ENCODE measurements at places on chromosomes 3 and 15.

DNA sequence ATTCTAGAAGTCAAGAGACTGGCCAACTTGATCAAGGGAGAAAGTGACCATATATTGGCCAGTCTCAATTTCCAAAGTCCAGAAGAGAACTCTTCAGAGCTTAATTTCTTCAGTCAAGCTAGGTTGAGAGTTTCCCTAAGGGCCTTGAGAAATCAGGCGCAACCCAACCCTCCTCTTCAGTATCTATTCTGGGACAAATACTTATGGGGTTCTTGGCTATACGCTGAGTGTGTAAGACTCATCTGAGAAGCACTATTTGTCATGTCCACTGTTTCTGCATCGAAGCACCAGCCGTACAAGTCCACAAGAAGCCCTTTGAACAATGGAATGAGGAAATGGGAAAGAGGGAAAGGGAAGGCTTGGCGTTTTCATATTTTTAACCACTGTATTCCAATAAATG lies 379.5 kb downstream of the CTNNB1 start:
- DNase-seq = no peak

GRCh38 chr15:46710401-46710960 lies 1006.8 kb upstream of the SEMA6D start:
- no peak for DNase-seq

DNA sequence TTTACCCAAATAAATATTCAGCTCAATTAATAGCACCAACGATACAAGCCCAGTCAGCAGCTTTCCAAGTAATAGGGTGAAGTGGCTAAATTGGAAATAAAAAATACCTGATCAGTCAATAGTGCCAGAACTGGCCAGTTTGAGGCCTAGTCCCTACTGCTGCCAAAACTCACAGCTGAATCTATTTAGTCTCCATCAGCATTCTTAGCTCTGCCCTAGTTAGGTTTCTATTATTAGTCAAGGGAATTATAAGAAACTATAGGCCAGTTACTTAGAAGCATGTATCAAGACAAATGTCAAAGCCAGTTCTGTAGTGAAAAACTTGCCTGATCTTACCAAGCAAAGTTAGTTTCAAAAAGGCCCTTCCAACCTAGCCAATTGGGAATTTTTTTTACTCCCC lies 146.2 kb upstream of the ZBTB20 start:
- DNase-seq = no peak

DNA sequence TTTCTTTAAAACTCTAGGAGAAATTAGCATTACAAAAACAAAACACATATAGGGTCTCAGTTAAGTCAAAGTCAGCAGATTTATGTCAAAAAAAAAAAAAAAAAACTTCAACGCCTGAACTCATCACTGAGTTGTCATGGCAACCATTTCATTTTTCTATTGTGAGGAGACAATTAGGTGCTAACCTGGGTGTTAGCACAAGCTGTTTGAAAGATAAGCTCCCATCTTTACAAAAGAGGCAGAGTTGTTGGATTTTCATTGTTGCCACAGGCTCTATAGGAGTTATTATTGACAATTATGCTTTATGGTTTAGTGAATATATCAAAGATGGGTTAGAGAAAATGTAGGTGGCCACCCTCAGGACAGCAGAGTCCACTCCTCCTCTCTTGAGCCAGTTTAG lies 806.9 kb downstream of the GRM7 start:
- DNase-seq = no peak

GRCh38 chr3:50269977-50270413 lies 1.0 kb downstream of the SEMA3B start:
- no peak for DNase-seq

DNA sequence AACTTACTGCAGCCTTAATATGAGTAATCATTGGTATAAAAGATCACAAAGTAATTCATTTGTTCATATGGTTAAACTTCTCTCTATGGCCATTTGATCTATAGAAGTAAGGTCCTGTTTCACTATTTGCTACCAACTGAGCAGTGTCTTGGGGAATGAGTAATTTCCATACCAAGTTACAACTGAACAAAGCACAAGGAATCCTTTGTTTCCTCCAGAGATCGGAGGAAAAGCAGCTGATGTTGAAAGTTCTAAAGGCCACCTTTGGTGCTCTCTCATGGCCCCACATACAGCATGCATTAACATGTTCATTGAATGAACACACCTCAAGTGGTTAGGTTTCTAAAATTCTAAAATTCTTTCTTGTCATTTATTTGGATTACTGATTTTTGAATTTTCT lies 7.1 kb upstream of the CNTN3 start:
- DNase-seq = no peak

DNA sequence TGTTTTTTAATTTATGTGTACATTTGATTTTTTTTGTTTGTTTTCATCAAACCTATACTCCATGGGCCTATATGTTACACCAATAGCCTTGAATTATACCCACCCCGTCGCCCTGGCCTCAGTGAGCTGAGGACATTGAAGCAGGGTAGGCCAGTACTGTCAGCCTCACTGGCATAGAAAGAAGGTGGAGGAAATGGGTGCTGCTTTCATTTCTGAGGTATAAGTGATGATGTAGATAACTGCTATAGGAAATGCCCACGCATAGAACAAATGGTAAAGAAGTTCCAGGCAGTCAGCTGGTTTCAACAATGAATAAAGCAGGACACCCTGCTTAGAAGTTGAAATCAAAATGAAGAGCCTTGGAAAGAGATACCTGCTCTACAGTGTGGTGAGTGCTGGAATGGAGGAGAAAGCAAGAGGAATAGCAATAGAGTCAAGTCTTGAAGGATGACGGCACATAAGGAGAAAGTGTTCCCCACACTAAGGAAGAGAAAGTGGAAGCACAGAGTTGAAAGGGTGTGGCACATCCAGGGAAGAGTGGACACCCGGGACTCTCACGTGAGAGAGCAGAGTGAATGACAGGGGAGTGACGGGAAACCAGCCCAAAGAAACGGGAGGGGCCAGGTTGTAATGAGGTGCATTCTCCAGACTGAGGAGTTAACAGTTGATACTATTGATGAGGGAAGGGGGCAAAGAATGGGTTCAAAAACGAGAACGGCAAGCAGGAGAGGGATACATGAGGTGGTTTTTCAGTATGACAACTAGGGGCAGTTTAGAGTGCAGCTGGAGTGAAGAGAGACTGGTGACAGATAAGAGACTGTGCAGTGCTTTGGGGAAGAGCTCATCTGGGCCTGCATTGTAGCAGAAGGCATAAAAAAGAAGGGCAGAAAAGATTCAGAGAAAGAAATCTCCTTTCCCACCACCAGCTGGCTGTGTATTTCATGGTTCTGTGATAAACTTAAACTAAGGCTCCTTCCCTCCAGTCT lies 70.5 kb downstream of the KLHL25 start:
- no peak for DNase-seq

GRCh38 chr15:68205954-68206539 lies 915 bp upstream of the CALML4 start:
- DNase-seq = no peak

DNA sequence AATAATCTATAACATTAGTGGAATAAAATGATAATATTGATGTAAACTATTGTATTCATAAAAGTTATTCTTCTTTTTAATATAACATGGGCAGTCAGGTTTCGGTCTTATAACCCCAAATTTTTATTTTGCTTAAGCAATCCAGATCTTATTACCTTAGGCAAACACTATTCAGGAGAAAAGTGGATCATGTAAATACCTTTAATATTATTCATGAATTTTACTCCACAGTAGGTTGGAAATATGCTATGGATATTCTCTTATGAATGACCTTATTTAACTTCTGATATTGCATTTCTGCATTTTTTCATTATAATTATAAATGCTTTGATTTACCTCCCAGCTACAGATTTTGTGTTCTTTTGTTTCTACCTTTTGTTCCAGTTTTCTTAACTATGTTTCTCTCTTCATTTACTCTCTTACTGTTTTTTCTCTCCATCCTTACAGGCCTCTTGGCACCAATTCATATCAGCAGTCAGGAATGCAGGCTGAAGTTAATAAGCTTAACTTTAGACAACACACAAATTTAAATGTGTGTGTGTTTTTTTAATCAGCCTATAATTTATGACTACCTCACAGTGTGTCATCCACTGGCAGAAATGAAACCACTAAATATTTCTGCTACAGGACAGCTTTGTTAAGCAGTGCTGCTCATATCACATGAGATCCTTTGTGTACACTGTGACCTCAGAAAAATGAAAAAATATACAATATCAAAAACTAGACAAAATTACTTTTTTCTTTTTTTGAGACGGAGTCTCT lies 111.0 kb downstream of the NSUN3 start:
- no peak for DNase-seq

- no peak for DNase-seq
Observed at GRCh38 chr15:31799715-31800321, 230.5 kb upstream of the CHRNA7 start.

DNA sequence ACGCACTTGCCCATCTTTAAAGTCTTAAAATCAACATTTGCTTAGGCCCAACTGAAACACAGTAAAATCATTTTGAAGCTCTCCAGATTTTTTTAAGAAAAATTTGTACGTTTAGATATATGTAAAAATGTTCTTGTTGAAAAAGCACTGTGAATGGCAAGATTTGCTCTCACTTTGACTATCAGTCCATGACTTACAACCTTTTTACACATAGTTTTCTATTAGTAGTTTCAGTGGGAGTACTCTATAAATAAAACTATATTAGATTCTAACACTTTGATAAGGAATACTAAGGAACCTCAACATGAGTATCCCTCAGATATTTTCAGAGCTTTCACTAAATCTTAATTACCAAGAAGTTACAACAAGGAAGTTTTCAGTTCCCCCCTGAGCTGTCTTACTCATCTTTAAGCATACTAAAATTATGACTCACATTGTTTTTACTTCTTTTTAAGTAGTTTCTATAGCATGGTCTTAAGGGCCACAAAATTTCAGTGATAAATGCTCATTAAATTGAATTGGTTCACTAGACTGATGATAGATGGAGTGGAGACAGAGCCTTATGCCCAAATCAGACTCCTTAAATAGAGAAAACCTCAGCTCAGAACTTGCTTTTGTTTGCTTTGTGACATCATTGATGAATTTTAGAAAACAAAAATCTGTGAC lies 31.6 kb upstream of the RAP2B start:
- no peak for DNase-seq

GRCh38 chr15:90022345-90022744 lies 21.2 kb downstream of the ZNF710 start:
- DNase-seq = peak; percentile 3

DNA sequence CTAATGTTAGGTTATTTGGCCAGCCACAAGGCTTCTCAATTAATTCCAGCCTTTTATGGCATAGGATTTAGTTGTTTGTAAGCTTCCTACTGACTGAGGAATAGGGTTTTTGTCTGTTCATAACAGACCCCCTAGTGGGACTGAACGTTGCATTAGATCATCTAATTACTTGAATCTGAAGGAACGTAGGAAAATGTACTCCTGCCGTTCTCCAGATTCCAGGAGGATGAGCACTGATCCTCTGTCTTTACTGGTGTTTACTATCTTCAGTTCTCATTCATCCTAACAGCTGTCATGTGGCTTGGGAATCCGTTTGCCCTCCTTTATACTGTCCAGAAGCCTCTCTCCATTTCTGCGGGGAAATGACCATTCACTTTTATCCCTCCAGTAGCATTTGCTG lies 52.7 kb downstream of the RAD54L2 start:
- DNase-seq = no peak

GRCh38 chr3:102733791-102734563 lies 299.2 kb downstream of the ZPLD1 start:
- DNase-seq = peak; percentile 9

Measured in Caco-2 (cell line).